T follicular helper cell (primary cell): ENCODE measurements at places on chromosomes 7 and 10.
A peak's percentile ranks its signal among the peaks of the same experiment; 100 is the strongest.

DNA sequence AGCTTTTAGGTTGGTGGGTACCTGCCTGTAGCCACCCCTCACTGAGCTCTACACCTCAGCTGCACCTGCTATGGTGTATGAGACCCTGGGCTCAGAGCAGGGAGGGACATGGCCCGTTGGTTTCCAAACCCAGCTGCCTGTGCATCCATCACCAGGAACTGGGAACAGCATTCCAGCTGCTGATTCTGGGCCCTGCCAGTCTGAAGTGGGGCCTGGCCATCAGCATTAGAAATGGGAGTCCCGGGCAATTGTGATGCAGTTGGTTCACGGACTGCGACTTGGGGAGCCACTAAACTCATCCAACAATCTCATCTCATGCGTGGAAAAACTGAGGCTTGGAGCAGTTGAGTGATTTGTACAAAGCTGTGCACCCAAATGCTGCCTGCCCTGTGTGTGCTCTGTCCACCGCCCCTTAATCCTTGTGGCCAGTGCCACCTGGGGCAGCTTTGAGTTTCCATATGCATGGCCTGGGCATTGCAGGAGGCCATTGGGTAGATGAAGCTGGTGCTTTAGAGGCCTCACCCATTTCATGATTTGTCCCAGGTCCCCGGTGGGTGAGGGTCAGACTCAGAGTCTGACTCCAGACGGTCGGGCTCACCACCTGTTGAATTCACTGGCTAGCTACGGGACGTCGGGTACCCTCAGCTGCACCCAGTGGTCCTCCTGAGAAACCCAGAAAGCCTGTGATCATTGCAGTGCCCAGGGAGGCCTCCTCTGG is 109.0 kb upstream of the SHH start:
- DNase-seq: no peak

DNA sequence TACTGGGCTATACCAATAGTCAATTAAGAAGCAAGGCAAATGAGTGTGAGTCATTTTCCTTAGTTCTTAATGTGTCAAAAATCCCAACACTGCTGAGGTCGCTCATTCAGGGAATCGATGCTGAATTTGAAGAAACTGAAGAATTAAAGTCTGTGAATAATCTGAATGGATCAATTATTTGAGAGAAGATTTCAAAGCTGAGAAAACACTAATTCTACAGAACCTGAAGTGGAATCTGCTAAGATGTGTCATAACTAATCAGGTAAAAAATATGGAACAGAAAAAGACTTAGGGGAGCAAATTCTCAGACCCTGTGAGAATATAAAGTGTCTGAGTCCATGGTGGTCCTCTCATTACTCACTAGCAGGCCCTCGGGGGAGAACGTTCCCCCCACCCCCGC is 125.6 kb downstream of the DIP2C start:
- DNase-seq: no peak

DNA sequence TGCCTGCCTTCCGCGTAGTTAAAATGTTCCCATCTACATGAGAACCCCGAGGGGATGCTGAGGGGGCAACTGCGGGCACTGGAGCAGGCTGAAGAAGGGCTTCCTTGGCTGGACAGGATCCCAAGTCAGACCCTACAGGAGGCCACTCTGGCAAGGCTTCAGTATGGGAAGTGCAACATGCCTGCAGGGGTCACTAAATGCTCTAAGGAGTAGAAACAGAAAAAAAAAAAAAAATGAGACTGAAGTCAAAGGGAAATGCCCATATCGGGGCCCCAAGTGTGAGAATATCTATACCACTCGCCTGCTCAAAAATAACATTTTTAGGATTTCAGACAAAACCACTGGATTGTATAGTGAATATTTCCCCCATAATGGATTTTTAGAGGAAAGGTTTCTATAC is 33.5 kb downstream of the FAM204A start:
- DNase-seq: no peak

GRCh38 chr7:7982904-7983303 is 14.3 kb downstream of the GLCCI1 start:
- DNase-seq: no peak

- peak; percentile 16 for DNase-seq
Observed at GRCh38 chr7:36487756-36488336, 98.2 kb downstream of the ANLN start.

- DNase-seq: no peak
Observed at GRCh38 chr7:66170309-66171231, 34.6 kb upstream of the TPST1 start.

DNA sequence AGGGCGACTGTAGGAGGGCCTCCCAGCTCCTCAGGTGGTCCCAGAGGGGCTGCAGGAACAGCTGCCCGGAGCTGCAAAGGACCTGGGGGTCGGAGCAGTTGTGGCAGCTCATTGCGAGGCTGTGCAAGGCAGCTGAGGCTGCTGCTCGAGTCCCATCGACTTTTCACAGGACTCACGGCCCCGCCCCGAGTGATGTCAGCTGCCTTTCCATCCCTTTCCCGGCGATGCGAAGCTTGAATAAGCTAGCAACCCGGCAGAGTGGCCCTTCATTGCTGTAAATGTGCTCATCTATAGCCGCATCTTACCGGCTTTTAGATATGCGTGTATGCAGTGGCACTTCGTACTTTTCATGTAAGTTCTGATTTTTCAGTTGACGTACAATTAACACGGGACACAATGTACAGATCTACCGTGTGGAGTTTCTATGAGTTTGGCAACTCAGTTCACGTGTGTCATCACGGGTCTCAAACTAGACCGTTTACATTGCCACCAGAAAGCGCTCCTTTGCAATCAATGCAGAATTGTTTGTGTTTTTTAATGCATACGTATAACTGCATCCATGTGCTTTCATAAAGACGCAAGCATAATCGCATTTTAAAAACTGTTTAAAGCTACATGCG is at the start of gene CH25H:
Gene CH25H, minus strand, starts transcription at position 137 of the 620 bp plus-strand sequence. Its CDS starts 25 bp downstream, at position 112.
- DNase-seq: peak; percentile 21

DNA sequence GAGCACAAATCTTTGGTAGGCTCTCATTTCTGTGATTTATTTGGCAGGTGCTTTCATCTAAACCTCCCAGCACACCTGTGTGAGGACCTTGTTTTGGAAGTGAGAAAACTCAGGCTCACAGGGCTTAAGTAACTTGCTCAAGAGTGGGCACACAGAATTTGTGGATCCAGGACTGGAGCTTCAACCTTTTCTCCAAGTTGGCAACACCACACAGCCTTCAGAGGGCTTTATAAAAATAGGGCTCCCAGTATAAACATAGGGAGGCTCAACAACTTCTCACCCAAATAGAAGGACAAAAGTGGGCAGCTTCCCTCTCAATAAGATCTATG is 182.2 kb upstream of the NEBL start:
- DNase-seq: no peak

GRCh38 chr7:44633254-44634186 is 27.1 kb downstream of the OGDH start:
- peak; percentile 61 for DNase-seq

DNA sequence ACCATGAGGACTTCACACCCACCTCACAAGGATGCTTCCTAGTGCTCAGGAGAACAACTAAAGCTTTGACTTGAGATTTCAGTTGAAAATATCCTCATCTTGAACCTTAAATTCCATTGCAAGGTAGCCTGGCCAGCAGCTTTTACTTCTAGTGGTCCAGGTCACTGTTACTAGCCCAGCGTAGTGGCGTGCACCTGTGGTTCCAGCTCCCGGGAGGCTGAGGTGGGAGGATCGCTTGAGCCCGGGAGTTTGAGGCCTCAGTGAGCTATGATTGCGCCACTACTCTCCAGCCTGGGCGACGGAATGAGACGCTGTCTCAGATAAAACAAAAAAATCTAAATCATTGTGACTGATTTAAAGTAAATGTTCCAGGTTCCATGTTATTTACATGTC is 28.3 kb upstream of the PRKAR1B start:
- DNase-seq: no peak

- DNase-seq: peak; percentile 45
Observed at GRCh38 chr7:70647801-70648498, 484.0 kb upstream of the GALNT17 start.

DNA sequence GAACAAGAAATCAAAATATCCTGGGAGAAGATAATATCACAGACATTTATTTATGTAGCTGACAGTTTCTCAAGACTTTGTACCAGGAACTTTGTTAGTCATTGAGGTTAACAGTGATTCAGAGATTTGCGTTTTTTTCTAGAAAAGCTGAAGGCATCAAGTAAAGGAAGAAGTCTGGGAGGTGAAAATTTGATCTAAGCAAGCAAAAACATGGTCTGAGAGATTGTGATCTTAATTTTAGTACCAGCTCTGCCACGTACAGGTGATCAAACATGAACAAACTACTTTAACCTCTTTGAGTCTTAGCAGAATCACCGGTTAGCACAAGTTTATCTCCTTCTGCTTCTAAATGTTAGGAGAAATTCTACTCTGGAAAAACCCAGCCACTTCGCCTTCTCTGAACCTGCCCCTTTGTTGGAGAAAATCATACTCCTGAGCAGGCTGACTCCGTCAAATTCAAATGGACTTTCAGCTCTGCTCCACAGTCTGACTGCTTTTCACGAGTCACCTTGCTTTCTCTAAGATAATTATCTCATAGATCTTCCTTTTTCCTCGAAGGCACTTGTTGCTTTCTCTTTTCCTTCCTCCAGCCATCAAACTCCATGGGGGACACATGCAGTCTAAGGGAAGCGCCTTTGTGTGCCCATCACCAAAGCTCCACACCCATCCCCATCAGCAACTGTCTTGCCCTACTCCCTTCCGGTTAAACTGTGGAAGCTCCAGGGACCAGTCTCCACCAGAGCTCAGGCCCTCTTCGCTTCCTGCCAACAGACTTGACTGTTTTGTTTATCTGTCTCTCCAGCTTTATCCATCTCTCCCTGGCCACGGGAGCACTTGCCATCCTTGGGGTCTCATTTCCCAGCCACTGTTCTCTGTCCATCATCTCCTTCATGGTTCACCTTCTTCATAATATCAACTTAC is 86.3 kb downstream of the PRKCQ start:
- no peak for DNase-seq

DNA sequence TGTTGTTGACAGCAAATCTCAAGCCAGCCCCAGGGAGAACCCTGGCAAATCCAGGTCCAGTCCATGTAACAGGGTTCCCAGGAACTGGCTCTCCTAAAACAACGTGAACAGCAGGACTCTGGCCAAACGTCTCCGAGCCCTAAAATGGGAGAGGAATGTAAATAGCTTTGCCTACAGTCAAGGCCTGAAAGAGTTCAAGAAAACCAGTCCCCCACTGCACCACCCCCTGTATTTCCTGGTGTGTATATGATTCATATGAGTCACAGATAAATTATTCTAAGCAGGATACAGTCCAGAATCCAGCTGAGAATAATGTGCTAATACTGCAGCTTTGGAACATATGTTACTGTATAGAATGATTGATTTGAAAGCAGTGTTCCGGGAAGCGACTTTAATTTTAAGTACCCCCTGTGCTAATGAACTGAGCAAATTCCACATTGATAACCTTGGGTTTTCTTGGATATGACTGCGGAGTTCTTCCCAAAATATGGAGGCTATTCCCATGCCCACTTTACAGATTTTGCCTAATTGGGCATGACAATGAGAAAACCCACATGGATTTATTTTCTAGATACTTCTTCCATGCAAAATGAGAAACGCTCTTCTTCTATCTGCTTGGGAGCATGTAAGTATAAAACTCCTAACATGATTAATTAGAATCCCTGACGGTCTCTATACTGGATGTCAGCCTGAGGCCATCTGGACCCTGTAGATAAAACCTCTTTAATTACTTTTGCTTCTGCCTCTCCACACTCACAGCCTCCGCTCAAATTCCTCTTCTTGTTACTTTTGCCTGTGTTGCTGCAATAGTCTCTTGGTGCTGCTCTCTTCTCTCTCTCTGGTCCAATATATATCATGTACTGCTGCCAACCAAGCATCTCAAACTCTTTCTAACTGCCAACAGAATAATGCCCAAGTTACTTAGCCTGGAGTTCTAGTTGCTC is 50.2 kb downstream of the LAMB4 start:
- DNase-seq: no peak

- no peak for DNase-seq
Observed at GRCh38 chr10:106189292-106189691, 975.2 kb downstream of the SORCS1 start.

- DNase-seq: no peak
Observed at GRCh38 chr10:114157912-114158311, 16.1 kb downstream of the CCDC186 start.

- no peak for DNase-seq
Observed at GRCh38 chr7:134176037-134176350, 48.9 kb downstream of the LRGUK start.

- no peak for DNase-seq
Observed at GRCh38 chr10:2760736-2761135, 306.6 kb upstream of the PFKP start.

DNA sequence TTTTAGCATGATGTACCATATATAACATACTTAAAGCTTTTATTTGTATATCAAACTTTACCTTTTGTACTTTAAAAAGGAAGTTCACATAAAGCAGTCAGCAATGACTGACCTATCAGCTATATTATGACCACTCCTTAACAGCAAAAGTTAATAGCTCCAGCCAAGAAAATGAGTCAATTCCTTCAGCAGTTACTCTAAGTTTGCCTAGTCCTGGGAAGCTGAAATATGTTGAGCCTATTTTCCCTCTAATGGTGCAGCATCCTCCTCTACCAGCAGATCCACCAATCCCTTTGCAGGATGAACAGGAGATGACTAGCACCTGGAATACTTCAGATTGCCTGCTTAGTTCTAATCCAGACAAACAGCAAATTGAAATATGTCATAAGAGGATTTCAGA is 64.2 kb downstream of the CUL2 start:
- DNase-seq: no peak

- no peak for DNase-seq
Observed at GRCh38 chr10:47449979-47450378, 33.9 kb downstream of the ANXA8 start.

DNA sequence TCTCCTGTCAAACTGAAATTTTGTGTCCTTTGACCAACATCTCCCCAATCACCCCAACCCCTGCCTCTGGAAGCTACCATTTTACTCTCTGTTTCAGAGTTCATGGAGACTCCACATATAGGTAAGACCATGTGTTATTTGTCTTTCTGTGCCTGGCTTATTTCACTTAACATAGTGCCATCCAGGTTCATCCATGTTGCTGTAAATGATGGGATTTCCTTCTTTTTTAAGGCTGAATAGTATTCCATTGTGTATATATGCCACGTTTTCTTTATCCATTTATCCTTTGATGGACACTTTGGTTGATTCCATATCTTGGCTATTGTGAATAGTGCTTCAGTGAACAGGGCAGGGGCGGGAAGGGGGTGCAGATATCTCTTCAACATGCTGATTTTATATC is 18.0 kb upstream of the FBXW4 start:
- DNase-seq: no peak
